ENCODE measurements at places on chromosomes 5 and 9.

- peak; percentile 73 for DNase-seq
Measured at GRCh38 chr5:55668356-55668755, 43.8 kb downstream of the SLC38A9 start.

GRCh38 chr5:174409070-174409469, 315.3 kb upstream of the MSX2 start:
- no peak for DNase-seq

DNA sequence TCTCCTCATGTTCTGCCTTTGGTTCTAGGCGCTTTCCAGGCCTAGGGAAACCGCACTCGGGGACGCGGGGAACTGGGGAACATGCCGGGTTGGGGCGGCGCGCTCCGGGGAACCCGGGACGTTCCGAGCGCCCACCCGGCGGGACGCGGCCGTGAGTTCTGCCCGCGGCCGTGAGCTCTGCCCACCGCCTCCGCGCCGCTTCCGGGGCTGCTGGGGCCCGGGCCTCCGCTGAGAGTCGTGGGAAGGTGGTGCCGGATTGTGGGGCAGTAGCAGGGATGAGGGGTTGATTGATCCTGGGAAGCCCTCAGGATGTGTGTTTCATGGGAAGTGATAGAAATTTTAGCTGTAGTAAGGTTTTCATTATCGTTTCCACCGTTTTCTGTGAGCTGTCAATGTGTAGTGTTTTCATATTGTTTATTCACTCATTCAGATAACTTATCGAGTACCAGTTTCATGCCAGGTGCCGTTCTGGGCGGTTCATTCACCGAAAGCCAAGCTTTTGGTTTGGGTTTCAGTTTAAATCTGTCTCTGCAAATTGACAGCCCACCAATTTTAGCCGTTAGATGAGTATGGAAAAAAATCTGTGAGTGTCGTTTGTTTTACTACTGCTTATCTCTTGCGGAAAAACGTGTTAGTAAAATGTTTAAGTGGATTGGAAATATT, 657 bp downstream of the MTRR start:
- DNase-seq = peak; percentile 55

- DNase-seq = peak; percentile 20
Measured at GRCh38 chr5:71864730-71865601, 145.9 kb downstream of the CARTPT start.

DNA sequence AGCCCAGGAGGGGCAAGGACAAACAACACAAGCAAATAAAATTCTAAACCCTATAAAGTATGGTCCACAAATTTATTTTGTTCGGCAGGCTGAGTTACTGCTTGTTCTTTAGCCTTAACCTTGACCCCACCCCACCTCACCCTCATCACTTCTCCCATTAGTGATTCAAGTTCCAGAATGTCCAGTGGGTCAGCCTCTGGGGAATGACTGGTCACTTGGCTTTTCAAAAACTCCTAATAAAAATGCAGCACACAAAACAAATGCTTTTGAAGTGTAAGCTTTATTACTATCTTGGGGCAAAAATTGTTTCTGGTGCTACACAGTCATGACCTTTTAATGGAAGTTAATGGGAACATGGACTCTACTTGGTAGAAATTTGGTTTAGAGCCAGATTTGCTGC, 142.1 kb downstream of the MPDZ start:
- no peak for DNase-seq

DNA sequence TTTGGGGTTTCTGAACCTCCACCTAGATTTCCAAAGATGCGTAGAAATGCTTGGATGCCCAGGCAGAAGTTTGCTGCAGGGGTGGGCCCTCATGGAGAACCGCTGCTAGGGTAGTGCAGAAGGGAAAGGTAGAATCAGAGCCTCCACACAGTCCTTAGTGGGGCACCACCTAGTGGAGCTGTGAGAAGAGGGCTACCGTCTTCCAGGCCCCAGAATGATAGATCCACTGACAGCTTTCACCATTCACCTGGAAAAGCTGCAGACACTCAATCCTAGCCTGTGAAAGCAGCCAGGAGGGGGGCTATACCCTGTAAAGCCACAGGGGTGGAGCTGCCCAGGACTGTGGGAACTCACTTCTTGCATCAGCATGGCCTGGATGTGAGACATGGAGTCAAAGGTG, 13.3 kb upstream of the HSDL2 start:
- DNase-seq = no peak

DNA sequence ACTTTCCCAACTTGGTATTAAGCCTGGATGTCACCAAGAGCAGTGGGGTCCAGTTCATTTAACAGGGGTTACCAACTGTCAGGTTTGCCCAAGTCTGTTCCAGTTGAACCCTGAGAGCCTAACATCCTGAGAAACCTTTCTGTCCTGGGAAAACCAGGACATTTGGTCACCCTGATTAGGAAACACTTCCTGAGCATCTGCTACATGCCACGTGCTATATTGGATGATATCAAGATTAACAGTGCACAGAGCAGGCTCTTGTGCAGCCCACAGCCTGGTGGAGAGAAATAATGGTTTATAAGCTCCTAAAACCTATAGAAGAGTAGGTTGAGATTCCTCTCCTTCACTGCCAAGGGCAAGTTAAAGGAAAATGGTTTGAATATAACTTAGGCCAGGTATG, 102.9 kb upstream of the RAD23B start:
- DNase-seq = no peak

- DNase-seq = peak; percentile 11
Measured at GRCh38 chr5:155726267-155726666, 600.7 kb upstream of the SGCD start.

- no peak for DNase-seq
Measured at GRCh38 chr5:154140381-154140780, 50.2 kb upstream of the GALNT10 start.

DNA sequence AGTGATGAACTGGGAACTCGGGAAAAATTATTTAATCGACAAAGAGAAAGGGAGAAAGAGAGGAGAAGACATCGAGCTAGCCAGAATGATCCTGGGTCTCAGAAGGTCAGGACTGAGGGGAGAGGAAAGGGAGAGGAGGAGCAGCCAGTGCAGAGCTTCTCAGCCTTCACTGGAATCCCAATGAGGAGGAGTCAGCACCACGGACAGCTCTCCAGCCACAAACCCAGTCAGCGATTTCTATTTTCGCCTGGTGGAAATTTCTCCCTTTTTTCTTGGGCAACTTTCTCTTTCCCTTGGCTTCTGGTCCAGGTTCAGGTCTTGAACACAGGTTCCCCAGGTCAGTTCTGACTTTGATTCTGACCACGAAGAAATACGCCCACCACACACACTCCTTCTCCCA, 1.6 kb upstream of the BRINP1 start:
- DNase-seq = peak; percentile 34

DNA sequence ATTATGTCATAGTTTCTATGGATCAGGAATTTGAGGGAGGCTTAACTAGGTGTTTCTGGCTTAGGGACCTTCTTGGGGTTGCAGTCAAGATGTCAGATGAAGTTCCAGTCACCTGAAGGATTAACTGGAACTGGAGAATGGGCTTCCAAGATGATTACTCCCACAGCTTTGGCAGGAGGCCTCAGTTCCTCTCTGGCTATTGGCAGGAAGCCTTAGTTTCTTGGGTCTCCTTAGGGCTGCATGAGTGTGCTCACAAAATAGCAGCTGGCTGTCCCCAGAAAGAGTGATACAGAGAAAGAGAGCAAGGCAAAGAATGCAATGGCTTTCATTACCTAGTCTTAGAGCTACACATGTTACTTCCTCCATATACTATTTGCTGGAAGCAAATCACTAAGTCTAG, 138.1 kb upstream of the TLE4 start:
- DNase-seq = no peak

DNA sequence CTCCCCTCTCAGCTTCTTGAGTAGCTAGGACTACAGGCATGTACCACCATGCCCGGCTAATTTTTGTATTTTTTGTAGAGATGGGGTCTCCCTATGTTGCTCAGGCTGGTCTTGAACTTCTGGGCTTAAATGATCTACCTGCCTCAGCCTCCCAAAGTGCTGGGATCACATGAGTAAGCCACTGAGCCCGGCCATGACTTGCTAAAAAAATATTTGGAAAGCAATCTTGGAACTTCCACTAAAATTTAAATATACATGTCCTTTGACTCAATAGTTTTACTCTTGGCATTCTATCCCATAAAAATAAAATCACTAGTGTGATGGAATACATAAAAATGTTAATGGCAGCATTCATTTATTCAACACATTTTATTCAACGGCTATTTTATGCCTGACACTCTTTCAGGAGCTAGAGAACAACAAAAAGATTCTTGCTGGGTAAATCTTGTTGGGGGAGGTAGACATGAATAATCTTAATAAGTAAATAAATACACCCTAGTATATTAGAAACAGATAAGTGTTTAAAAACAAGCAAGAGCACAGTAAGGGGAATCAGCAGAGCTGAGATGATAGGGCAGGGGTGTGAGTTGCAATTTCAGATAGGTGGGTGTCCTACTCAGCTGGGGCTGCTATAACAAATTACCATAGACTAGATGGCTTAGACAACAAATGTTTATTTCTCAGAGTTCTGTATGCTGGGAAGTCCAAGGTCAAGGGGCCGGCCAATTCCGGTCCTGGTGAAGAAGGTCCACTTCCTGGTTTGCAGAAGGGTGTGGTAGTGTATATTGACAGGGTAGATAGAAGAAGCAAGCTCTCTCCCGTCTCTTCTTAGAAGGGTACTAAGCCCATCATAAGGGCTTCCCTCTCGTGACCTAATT, 50.7 kb downstream of the KCNV2 start:
- no peak for DNase-seq

GRCh38 chr5:107147589-107147988, 523.1 kb downstream of the EFNA5 start:
- no peak for DNase-seq

GRCh38 chr5:138465261-138466124, at the start of gene EGR1:
Gene EGR1, plus strand, starts transcription at chr5:138465479. Its CDS starts 283 bp downstream, at chr5:138465762.
- DNase-seq = peak; percentile 96

- no peak for DNase-seq
Measured at GRCh38 chr9:33185858-33186257, 18.7 kb upstream of the B4GALT1 start.

GRCh38 chr9:18442629-18443491, 31.1 kb upstream of the ADAMTSL1 start:
- peak; percentile 94 for DNase-seq

DNA sequence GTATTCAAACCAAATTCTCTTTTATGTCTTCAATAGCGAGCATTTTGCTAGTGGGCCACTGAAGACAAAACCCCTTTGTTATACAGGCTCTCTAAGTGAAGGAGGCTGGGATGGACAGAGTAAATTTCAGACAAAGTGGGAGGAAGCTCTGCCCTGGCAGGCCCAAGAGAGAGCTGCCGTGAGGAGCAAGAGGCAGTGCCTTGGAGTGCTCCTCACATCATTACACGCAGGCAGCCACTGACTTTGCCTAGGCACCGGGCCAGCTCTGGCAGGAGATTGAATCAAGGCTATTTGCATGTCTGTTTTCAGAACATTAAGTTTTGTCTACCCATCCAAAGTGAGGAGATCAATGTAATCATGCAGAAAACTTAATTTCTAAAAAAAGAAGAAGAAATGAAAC, 167.7 kb downstream of the CCDC192 start:
- peak; percentile 74 for DNase-seq

- DNase-seq = no peak
Measured at GRCh38 chr5:133991171-133991910, 13.4 kb downstream of the VDAC1 start.

- DNase-seq = no peak
Measured at GRCh38 chr5:110653231-110653970, 73.1 kb downstream of the TMEM232 start.

DNA sequence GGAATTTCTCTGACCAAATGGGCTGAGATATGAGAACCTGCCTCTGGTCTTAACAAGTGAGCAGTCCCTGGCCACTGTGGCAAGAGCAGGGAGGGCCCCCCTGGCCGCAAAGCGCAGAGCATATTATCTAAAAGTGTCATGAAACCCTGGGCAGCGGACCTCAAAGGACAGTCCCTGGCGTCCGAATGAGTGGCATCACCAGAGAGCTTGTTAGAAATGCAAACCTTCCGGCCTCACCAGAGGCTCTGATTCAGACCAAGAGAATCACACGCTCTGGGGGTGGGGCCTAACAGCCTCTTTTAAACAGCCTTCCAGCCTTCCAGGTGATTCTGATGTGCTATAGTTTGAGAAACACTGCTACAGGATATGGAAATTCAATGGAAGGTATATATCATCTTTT, 10.9 kb downstream of the PTPN3 start:
- no peak for DNase-seq

DNA sequence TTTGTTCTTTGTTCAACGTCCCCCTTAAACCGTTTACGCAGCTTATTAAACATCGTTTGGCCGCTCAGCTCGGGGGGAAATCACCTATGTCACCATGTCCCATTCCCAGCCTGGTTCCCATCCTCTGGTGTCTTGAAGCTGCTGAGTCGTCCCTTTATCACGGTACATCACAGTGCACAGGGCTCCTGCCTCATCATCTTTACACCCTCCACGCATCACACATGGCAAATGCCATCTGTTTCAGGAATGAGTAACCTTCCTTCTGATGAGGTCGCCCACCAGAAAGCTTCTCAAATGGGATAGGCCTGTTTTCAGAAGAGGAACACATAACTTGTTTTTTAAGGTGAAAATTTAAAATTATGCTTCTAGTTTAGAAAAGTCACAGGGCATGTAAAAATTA, 7.9 kb upstream of the LHX6 start:
- peak; percentile 48 for DNase-seq

- no peak for DNase-seq
Measured at GRCh38 chr9:131798246-131798645, 58.4 kb upstream of the RAPGEF1 start.

DNA sequence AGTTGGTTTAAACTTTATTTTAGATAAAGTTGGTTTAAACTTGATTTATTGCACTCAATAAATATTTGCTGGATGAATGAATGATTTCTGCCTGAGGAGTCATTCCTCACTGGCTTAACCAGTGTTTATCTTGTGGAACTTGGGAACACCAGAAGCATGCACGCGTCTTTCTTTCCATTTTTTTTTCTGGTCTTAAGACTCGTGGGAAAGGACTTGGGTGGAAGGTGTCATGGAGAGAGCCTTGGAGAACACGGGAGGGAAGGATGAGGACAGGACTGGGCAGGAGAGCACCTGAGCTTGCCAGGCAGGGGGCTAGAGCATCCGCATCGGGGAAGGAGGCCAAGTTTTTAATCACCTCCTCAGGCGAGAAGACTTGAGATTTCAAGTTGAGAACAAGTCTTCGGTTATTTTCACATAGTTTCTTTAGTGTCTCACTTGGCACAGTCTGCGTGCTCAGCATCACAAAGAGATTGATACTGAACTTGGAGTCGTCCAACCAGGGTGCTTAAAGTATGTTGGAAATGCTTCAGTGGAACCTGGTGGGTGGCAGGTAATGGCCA, 144.2 kb downstream of the PDZD2 start:
- no peak for DNase-seq

DNA sequence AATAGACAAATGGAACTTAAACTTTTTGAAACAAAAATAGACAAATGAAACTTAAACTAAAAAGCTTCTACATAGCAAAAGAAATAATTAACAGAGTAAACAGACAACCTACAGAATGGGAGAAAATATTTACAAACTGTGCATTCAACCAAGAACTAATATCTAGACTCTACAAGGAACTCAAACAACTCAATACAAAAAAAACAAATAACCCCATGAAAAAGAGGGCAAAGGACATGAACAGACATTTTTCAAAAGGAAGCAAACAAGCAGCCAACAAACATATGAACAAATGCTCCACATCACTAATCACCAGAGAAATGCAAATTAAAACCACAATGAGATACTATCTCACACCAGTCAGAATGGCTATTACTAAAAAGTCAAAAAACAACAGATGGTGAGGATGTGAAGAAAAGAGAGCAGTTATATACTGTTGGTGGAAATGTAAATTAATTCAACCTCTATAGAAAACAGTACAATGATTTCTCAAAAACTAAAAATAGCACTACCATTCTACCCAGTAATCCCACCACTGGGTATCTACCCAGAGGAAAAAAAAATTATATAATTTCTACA, 170.8 kb upstream of the RGMB start:
- DNase-seq = no peak

GRCh38 chr9:114484854-114485443, 20.3 kb downstream of the WHRN start:
- peak; percentile 34 for DNase-seq

All from foreskin fibroblast (primary cell).